ENCODE measurements at places on chromosomes 12 and 14.

DNA sequence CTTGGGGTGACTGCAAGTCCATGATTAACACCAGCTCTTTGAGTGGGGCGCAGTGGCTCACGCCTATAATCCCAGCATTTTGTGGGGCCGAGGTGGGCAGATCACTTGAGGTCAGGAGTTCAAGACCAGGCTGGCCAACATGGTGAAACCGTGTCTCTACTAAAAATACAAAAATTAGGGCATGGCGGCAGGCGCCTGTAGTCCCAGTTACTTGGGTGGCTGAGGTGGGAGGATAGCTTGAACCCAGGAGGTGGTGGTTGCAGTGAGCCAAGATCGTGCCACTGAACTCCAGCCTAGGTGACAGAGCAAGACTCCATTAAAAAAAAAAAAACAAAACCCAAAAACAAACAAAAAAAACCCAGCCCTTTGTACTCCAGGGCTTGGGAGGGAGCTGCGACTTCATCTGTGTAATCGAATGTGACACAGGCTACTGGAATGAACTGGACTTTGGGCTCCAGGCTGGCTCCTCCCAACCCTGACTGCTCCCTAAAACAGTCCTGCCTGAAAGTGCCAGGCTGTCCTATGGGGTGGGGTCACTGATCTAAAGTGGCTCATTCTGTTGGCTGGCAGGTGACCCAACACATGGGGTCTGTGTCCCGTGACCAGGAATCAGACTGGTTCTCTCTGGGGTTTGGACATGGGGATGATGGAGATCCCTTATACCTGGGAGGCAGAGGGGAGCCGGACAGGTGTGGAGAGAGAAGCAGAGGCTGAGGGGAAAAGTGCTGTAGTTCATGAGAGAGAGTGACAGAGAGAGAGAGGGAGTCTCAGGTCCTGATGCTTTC is 9.3 kb upstream of the C12orf43 start:
- DNase-seq, result no peak

- DNase-seq, result no peak
Observed at GRCh38 chr14:61805451-61805850, 43.2 kb downstream of the SNAPC1 start.

DNA sequence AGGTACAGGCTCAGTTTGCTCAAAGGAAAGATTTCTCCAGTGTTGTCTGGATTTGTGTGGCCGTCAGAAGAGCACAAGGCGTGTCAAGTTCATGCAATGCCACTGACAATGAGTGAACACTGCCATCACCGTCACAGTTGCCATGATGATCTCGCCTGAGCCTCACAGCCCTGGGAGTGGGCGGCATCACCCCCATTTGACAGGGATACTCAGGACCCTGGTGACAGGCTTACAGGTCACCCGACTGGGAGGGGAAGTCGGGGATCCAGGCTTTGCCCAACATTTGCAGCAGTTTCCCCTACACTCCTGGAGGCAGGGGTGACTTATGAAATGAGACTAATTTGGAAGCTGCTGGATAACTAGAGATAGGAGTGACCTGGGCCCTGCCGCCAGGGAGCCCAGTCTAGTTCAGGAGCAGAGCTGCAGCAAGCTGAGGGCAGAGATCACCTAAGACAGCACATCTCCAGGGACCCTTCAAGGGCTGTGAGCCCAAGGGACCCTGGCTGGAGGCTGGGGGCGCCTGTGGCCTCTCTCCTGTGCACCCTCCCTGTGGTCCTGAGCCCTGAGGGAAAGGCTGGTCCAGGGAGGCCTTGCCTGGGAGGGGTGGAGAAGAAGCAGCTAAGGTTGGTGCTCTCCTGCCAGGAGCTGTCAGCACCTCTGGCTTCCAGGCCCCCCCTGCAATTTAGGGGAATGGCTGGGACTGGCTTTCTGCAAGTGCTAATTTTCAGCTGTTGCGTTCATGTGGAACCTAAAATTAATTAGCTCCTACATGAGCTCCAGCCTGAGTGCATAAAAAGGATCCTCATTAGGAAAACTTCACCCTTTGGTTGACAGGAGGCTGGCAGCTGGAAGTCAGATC is 32.4 kb upstream of the BEGAIN start:
- DNase-seq, result no peak

DNA sequence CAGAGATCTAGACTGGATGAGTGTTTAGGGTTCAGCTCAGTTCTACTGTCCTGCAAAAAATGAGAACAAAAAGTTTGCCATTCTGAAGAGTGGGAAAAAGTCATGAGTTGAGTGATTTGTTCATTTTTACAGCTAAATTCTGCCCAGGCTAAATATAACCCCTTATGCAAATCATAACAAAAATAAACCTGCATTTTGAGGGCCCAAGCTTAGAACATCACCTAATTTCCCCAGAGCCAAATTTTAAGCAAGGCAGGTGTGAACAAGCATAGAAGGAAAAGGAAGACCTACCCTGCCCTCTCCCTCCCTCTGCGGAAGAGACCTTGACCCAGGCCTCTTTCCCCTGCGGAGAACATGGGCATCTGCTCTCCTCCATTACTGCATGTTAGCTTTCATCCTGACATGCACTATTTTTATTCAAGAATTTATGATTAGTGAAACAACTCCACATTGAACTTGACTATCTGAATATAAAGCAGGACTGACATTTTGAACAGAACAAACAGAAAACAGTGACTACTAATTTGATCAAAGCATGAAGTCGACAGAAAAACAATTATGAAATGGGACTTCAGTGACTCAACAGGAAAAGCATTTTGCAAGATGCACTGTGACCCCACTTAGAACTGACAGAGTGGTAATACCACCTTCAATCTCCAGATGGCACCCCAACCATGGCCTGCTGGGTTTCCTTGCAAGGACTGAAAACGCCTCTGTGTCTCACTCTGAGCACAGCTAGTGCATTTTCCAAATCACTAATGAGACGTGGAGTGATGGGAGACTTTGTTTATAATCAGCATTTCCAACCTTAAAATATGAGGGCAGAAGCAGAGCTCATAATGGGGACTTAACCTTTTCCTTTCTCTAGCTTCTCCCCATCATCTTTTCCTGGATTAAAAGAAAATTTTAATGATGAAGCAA is 30.9 kb upstream of the SELPLG start:
- DNase-seq, result peak; percentile 82

GRCh38 chr12:6288235-6288634 is 22.2 kb upstream of the PLEKHG6 start:
- no peak for DNase-seq

- DNase-seq, result peak; percentile 67
Observed at GRCh38 chr14:75249251-75249957, 29.2 kb upstream of the FOS start.

GRCh38 chr12:92462049-92462448 is 240.7 kb upstream of the PLEKHG7 start:
- DNase-seq, result no peak

GRCh38 chr12:29781705-29782266 is 2.0 kb downstream of the TMTC1 start:
- no peak for DNase-seq

DNA sequence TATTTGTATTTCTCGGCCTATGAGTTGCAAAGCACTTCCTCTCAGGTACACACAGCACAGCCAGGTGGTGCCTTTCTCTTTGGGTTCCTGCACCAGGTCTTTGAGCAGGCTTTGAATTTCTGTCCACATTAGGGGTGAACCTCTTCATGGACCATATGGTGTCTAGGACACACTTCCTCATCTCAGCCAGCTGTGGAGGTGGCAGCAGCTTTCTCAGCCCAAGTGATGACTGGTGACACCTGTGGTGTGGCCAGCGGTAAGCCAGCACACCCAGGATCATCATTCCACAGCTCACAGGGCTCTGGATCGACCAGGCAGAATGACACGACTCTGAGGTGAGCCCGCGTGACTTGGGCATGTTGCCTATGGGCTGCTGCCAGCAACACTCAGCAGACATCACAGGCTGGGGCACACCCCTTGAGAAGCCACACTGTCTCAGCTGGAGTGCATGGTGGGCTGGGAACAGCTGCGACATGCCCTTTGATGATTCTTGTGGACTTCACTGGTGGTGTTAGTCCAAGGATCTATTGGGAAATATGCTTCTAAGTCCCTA is 36.8 kb downstream of the SLC5A8 start:
- DNase-seq, result no peak

- DNase-seq, result no peak
Observed at GRCh38 chr12:61781021-61781581, 479.1 kb upstream of the USP15 start.

- DNase-seq, result peak; percentile 29
Observed at GRCh38 chr12:123937707-123938591, 34.7 kb downstream of the CCDC92 start.

GRCh38 chr14:68212361-68212760 is 392.8 kb downstream of the RAD51B start:
- no peak for DNase-seq

DNA sequence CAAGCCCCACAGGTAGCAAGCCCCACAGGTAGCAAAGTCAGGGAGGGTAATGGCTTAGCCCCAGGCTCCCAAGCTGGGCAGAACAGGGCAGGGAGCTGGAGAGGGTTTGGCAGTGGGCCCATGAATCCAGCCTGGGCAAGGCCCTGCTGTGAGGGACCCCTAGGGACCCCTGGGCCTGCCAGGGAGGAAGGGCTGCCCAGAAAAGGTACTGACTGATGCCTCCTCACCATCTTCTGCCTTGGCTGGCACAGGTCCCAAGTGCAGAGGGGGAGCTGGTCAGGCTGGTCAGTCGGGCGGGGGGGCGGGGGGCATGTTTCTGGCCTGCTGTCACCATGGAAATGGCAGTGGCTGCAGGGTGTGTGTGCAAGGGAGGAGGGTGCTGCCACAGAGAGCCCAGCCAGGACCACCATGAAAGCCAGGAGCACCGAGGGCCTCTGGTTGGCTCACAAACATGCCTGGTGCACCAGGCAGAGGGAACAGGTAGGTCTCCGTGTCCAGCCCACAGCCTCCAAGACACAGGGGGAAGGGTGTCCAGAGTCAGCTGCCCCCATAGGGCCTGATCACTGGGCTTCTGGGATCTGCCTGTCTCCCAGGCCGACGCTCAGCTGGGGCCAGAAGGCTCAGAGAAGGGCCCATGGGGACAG is 1.5 kb upstream of the CRIP2 start:
- DNase-seq, result no peak

DNA sequence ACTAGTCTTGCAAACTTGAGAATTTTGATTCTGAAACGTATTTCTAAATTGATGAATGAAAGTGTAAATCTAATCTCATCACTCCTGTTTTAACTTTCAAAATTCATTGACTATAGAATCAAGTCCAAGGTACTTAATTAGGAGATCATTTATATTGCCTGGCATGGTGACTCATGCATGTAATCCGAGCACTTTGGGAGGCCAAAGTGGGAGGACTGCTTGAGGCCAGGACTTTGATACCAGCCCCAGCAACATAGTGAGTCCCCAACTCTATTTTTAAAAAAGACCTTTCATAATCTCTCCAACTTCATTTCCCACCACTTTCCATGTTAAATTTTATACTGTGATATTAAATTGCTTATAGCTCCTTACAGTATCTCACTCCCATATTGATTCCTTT is 3.0 kb upstream of the MIPOL1 start:
- DNase-seq, result no peak
